A549 treated with dexamethasone at 1 μM for 4 hours (cell line): ENCODE measurements at places on chromosomes 16 and 17. TPM values are rescaled to one million over a fixed set of nuclear protein-coding genes. Genes with fewer than 3 reads are reported as not detected.

LGALS9B gene
- total RNA-seq = not detected in 5 replicates

TPSD1 gene
- not detected in 5 replicates for total RNA-seq

KRT222 gene
- 0.25 to 0.51 TPM (median 0.38 TPM) in 5 replicates for total RNA-seq

NLE1 gene
- 26.2 to 33.3 TPM (median 31.4 TPM) in 5 replicates for total RNA-seq

KRT36 gene
- 0.06 TPM in 1 of 5 replicates, not detected in the others for total RNA-seq

ZG16 gene
- not detected in 5 replicates for total RNA-seq

GPRC5B gene
- 40.3 to 48.7 TPM (median 47.0 TPM) in 5 replicates for total RNA-seq

PCYT2 gene
- 13.7 to 17.4 TPM (median 16.1 TPM) in 5 replicates for total RNA-seq

RNF222 gene
- not detected in 5 replicates for total RNA-seq

SCARF1 gene
- total RNA-seq = 0.14 to 0.29 TPM (median 0.21 TPM) in 5 replicates

SOX9 gene
- 9.9 to 15.4 TPM (median 13.8 TPM) in 5 replicates for total RNA-seq

GALR2 gene
- 0.54 to 1.8 TPM (median 1.7 TPM) in 5 replicates for total RNA-seq

TMEM98 gene
- 40.6 to 46.5 TPM (median 42.9 TPM) in 5 replicates for total RNA-seq

GFER gene
- 26.9 to 43.1 TPM (median 39.8 TPM) in 5 replicates for total RNA-seq

FAM222B gene
- total RNA-seq = 31.8 to 55.0 TPM (median 49.9 TPM) in 5 replicates

CCL4L2 gene
- 0.18 TPM in 1 of 5 replicates, not detected in the others for total RNA-seq

TNS4 gene
- 194 to 318 TPM (median 270 TPM) in 5 replicates for total RNA-seq

CACNG5 gene
- total RNA-seq = 0.11 TPM in 1 of 5 replicates, not detected in the others

OTOP3 gene
- total RNA-seq = not detected in 5 replicates

CMTM2 gene
- not detected in 5 replicates for total RNA-seq

KRT40 gene
- not detected in 5 replicates for total RNA-seq

CDH16 gene
- total RNA-seq = 7.7 to 11.6 TPM (median 9.9 TPM) in 5 replicates

CA7 gene
- 0.08 TPM in 1 of 5 replicates, not detected in the others for total RNA-seq

HOXB6 gene
- 2.5 to 5.9 TPM (median 4.8 TPM) in 5 replicates for total RNA-seq

TMEM88 gene
- 0.16 to 1.2 TPM (median 0.64 TPM) in 5 replicates for total RNA-seq

HOXB7 gene
- total RNA-seq = 28.6 to 35.7 TPM (median 31.4 TPM) in 5 replicates

MT1H gene
- not detected in 5 replicates for total RNA-seq

YBX2 gene
- total RNA-seq = 0.45 to 0.76 TPM (median 0.57 TPM) in 5 replicates

EZH1 gene
- total RNA-seq = 9.4 to 12.3 TPM (median 10.0 TPM) in 5 replicates

CFAP119 gene
- 3.1 to 8.7 TPM (median 7.5 TPM) in 5 replicates for total RNA-seq

TLCD3A gene
- total RNA-seq = 52.7 to 60.2 TPM (median 55.7 TPM) in 5 replicates

WNK4 gene
- total RNA-seq = 0.50 to 1.7 TPM (median 1.1 TPM) in 5 replicates

PYY gene
- total RNA-seq = 0.21 TPM in 1 of 5 replicates, not detected in the others

KRT28 gene
- not detected in 5 replicates for total RNA-seq

CCP110 gene
- total RNA-seq = 6.8 to 10.2 TPM (median 8.3 TPM) in 5 replicates

MLKL gene
- total RNA-seq = 45.2 to 52.4 TPM (median 50.1 TPM) in 5 replicates

SHISA9 gene
- 0.07 to 0.12 TPM (median 0.08 TPM) in 5 replicates for total RNA-seq

C16orf46 gene
- total RNA-seq = 0.34 to 0.96 TPM (median 0.54 TPM) in 5 replicates

CDRT4 gene
- total RNA-seq = 0.78 to 1.6 TPM (median 1.2 TPM) in 4 of 5 replicates, not detected in the other

TBC1D3B gene
- total RNA-seq = 1.1 to 4.4 TPM (median 2.6 TPM) in 5 replicates

KCNJ12 gene
- 1.5 to 2.1 TPM (median 1.9 TPM) in 5 replicates for total RNA-seq

ABCA10 gene
- 0.06 to 0.14 TPM (median 0.11 TPM) in 5 replicates for total RNA-seq

PDIA2 gene
- 0.17 to 0.37 TPM (median 0.30 TPM) in 5 replicates for total RNA-seq

CD300LB gene
- total RNA-seq = 0.03 to 0.09 TPM (median 0.07 TPM) in 5 replicates

CEP131 gene
- 6.4 to 9.2 TPM (median 7.0 TPM) in 5 replicates for total RNA-seq
